ENCODE measurements at places on chromosomes 1 and 21. TPM values are rescaled to one million over a fixed set of nuclear protein-coding genes. Genes with fewer than 3 reads are reported as not detected.

Gene F13B
- total RNA-seq: not detected

Gene MDM4
- total RNA-seq: 19.2 TPM

Gene FMOD
- 0.18 TPM for total RNA-seq

Gene PLA2G4A
- total RNA-seq: 4.4 TPM

Gene C1orf185
- not detected for total RNA-seq

Gene A3GALT2
- not detected for total RNA-seq

Gene GBP2
- total RNA-seq: 12.8 TPM

Gene TLCD4
- 0.83 TPM for total RNA-seq

Gene GRIK1
- not detected for total RNA-seq

Gene RIMS3
- 0.28 TPM for total RNA-seq

Gene ARTN
- total RNA-seq: not detected

Gene GART
- 73.8 TPM for total RNA-seq

Gene STIL
- 17.2 TPM for total RNA-seq

Gene TRAF3IP3
- total RNA-seq: not detected

Gene GPR37L1
- total RNA-seq: not detected

Gene LAMC2
- 2.3 TPM for total RNA-seq

Gene JTB
- total RNA-seq: 114 TPM

Gene KAZN
- total RNA-seq: 5.6 TPM

Gene GLRX2
- 12.8 TPM for total RNA-seq

Gene AMY2A
- total RNA-seq: not detected

Gene KRTAP19-1
- total RNA-seq: not detected

Gene DDOST
- total RNA-seq: 179 TPM

Gene AADACL4
- not detected for total RNA-seq

Gene SLC25A24
- total RNA-seq: 20.4 TPM

Gene SPRR2A
- not detected for total RNA-seq

Gene RPE65
- total RNA-seq: under 0.01 TPM

Gene ADGRL4
- total RNA-seq: 3.2 TPM

Gene TNFSF4
- 19.7 TPM for total RNA-seq

Gene COL9A2
- 0.56 TPM for total RNA-seq

Gene LRRC7
- under 0.01 TPM for total RNA-seq

Gene MASP2
- total RNA-seq: not detected

Gene ASTN1
- total RNA-seq: under 0.01 TPM

Gene APCS
- not detected for total RNA-seq

Gene CLDN8
- not detected for total RNA-seq

Gene KRTAP21-1
- total RNA-seq: not detected

Gene CAPN8
- not detected for total RNA-seq

Gene CR1
- not detected for total RNA-seq

Gene ZBTB18
- total RNA-seq: 16.0 TPM

Gene SPRR4
- total RNA-seq: not detected

Gene DIO1
- total RNA-seq: not detected

Gene PTCH2
- under 0.01 TPM for total RNA-seq

Gene OPTC
- not detected for total RNA-seq

Gene GPR52
- total RNA-seq: 0.90 TPM

Gene FAM72D
- 0.72 TPM for total RNA-seq

Gene RGS4
- total RNA-seq: 635 TPM

All from IMR-90 (cell line).